Fibroblast of villous mesenchyme (primary cell): ENCODE measurements at places on chromosomes 1 and 21. TPM values are rescaled to one million over a fixed set of nuclear protein-coding genes. Genes with fewer than 3 reads are reported as not detected.
A peak's percentile ranks its signal among the peaks of the same experiment; 100 is the strongest.

Gene PRR9
- under 0.01 TPM in 1 of 2 replicates, not detected in the other for total RNA-seq

Gene GABRD
- total RNA-seq, result not detected in 2 replicates

Gene NAXE
- total RNA-seq, result 67.8 and 74.4 TPM in 2 replicates

Gene ZNF691
- 6.4 and 11.2 TPM in 2 replicates for total RNA-seq

GRCh38 chr1:203441766-203442165 lies 33.8 kb upstream of the PRELP start:
- DNase-seq, result no peak

DNA sequence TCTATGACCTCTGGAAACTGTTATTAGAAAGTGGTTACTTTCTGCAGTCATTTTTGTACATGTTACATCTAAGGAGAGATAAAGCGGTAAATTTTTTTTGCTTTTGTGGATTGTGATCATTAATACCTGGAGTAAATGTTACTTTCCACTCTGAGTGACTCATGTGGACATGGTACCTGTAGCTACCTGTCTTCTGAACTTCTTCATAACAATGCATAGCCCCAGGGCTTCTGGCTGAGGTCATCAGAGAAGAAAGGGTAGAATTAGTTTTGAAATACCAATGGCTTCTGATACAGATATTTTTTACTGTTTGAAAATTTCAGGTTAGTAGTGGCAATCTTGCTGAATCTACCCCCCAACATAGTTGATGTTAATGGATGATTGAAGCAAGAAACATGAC lies 489.3 kb downstream of the RWDD3 start:
- DNase-seq, result no peak

DNA sequence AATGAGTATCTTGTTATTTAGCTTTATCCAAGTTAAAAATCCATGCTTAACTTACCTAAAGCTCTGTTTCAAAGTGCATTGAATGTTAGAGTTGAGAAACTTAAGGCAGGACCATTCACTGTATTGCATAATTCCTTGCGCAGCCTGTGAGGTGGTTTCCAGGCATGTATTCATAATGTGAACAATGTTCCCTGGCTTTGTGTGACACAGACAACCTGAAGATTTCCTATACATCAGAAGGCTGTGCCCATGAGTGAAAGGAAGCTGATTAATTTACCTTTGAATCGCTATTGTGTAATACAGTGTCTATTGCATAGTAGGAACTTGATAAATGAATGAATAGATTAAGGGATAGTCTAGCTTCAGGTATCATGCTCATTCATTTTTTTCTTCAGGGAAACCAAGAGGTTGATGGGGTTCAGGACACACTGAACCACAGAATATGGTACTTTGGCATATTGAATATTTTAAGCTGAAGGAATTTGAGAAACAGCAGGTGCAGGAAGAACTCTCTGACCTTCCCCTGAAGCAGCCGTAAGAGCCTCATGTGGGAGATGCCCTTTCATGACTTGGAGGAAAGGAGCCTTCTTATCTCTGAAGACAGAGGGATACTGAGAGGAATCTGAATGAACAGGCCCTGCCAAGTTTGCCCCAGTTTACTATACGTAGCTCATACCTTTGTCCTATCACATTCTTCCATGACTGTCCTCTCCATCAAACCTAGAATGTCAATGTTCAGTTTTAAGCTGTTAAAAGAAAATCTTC lies 88.6 kb upstream of the GNG12 start:
- DNase-seq, result no peak

GRCh38 chr1:8456308-8456912 lies 138.5 kb downstream of the SLC45A1 start:
- peak; percentile 88 for DNase-seq

DNA sequence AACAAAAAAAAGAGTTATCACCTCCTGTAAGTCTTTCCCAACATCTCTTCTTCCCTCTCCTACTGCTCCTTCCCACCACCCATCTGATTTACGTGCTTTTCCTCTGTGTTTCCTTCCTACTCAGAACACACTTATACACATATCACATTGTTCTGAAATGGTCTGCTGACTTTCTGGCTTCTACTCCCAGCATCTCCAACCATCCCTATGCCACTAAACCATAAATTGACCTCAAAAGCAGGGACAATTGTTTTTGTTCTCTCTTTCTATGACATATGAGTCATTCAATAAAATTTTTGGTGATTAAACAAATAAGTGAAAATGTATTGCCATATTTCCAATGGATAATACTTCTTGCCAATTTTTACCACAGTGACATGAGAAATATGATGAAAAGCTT lies 8.2 kb downstream of the GOLPH3L start:
- no peak for DNase-seq

DNA sequence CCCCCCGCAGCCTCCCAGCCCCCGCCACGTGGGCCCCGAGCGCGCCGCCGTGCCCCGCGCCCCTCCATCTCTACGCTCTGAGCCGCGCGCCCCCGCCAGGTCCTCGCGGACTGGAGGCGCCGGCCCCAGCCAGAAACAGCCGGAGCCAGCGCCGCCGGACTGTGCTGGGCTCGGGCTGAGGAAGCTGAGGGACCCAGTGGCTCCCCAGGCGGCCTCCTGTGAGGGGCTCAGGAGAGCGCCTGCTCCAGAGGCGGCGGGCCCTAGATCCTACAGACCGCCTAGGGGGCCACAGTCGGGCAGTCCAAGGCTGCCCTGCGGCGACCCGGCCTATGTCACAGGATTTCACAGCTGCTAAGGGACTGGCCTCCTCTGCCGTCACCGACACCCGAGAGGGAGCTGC lies 82.1 kb downstream of the NENF start:
- DNase-seq, result no peak

- DNase-seq, result no peak
These were observed 40.1 kb downstream of the RRAGC start for GRCh38 chr1:38819516-38819915.
